Activated CD8-positive, alpha-beta T cell treated with anti-CD3 and anti-CD28 coated beads, Interleukin-2, amount 10 ng/mL, durations not matched to agents 7 days and 5 days (primary cell): ENCODE measurements at places on chromosomes 6 and 20. TPM values are rescaled to one million over a fixed set of nuclear protein-coding genes. Genes with fewer than 3 reads are reported as not detected.
A peak's percentile ranks its signal among the peaks of the same experiment; 100 is the strongest.

GRCh38 chr6:149254253-149254652 lies 63.3 kb upstream of the TAB2 start:
- H3K4me1 ChIP-seq, result peaks cover 20% of the 10 kb centered on the region
- no peak for DNase-seq

The DTD1 gene
- 25.9 TPM for total RNA-seq

The CSNK2A1 gene
- 116 TPM for total RNA-seq

DNA sequence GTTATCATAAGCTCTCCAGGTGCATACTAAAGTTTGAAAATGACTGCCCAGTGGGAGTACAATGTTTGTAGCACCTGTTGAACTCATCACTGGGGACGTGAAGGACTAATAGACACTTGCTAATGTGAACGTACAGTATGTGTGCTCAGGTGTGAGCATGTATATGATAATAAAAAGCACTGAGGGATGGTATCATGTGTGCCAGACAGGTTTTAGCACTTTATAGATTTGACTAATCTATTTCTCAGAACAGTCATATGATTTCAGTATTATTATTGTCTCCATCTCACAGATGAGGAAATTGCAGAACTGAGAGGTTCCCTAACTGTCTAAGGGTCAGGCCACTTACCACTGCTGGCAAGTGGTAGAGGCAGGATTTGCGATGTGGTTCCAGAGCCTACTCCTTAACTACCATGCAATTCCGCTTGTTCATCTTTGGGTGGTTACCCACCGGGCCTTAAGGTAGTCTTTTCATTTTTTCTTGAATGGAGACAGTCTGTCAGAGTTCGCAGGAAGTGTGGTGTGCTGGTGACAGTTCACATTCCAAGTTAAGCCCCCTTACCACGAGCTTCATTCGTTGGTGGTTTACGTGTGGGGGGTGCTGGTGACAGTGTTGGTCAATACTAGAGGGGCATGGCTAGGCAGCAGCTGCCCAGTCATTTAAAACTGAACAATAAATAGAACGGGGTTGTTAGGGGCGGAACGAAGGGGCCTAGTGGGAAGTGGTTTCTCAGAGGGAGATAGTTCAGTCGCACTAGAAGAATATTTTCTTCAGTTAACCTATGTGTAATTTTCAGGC lies 46.8 kb downstream of the RREB1 start:
- H3K4me1 ChIP-seq, result peaks cover 46% of the 10 kb centered on the region
- DNase-seq, result peak; percentile 31
- H3K36me3 ChIP-seq, result peaks cover 6% of the 10 kb centered on the region
- no peaks in the 10 kb centered on the region for H3K27me3 ChIP-seq
- peak overlapping the region; percentile 26 for H3K4me3 ChIP-seq

- DNase-seq, result no peak
- H3K27ac ChIP-seq, result no peak overlapping the region
- H3K4me3 ChIP-seq, result no peak overlapping the region
- H3K27me3 ChIP-seq, result peaks cover 11% of the 10 kb centered on the region
These were observed 11.0 kb downstream of the PCK1 start for GRCh38 chr20:57571782-57572416.

The PSORS1C2 gene
- total RNA-seq, result not detected

- peak overlapping the region; percentile 88 for H3K4me3 ChIP-seq
- no peak overlapping the region for H3K27ac ChIP-seq
- H3K27me3 ChIP-seq, result peaks cover 21% of the 10 kb centered on the region
- H3K36me3 ChIP-seq, result peaks cover 20% of the 10 kb centered on the region
These were observed 1.6 kb downstream of the TENT5A start for GRCh38 chr6:81750681-81751387.
